Kasumi-1 (cell line): ENCODE measurements at places on chromosomes 13 and 19.

DNA sequence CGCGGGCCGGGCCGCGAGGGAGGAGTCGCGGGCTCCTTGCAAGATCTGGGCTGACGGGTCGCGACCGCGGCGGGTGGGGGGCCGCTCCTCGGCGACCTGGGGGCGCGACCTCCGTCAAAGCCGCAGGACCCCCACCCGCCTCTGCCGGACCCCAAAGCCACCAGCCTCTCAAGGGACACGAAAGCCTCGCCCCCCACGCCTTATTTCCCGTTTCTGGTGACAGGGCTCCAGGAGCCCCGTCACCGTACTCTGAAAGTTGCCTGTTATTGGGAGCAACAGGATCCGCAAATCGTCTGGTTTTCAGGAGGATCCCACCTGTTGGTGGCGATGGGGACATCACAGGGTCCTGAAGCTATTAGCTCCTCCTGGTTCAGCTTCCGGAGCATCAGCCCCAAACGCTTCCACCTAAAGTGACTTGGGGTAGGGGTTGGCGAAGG, 530 bp downstream of the MAU2 start:
- DNase-seq: no peak

DNA sequence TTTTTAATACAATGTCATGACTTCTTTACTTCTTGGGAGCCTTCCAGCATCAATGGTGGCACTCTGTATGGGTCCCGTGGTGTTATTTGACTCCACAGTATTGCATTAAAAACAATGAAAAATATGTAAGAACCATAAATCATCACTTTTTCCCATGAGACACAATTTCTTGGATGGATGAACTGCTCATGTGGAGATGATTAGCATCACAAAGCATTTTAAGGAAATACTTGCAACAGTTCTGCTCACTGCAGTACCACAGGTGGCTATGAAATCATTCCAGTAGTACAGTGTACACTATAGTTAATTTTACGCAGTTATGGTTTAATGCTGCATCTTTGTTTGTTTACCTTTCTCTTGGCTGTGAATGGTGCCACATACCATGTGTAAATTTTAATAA, 37.2 kb upstream of the C1QTNF9B start:
- no peak for DNase-seq

DNA sequence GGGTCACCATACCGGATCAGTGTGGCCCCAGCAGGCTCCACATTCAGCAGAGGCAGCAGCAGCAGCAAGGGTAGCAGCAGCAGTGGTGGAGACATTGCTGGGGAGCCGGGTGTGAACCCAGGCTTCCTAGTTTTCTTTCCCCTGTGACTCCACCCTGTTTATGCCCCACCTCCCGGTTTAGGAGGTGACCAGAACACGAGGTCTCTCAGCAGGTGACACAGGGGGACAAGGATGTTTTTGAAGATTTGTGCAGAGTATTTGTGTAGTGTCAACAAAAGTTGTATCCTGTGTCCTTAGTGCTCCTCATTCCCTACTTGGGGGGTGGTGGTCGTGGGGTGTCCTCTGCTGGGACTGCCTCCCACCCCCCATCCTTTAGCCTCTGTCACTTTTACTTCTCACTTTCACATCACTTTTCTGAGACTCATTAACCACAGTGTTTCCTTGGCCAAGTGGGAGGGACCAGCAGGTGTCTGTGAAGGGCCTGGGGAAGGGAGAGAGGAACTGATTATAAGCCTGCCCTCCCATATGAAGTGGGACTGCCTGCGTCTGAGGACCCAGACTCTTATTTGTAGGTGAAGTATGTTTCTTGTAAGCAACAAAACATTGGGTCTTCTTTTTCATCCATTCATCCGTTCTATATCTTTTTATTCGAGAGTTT, 15.6 kb upstream of the KCNC3 start:
- DNase-seq: no peak

DNA sequence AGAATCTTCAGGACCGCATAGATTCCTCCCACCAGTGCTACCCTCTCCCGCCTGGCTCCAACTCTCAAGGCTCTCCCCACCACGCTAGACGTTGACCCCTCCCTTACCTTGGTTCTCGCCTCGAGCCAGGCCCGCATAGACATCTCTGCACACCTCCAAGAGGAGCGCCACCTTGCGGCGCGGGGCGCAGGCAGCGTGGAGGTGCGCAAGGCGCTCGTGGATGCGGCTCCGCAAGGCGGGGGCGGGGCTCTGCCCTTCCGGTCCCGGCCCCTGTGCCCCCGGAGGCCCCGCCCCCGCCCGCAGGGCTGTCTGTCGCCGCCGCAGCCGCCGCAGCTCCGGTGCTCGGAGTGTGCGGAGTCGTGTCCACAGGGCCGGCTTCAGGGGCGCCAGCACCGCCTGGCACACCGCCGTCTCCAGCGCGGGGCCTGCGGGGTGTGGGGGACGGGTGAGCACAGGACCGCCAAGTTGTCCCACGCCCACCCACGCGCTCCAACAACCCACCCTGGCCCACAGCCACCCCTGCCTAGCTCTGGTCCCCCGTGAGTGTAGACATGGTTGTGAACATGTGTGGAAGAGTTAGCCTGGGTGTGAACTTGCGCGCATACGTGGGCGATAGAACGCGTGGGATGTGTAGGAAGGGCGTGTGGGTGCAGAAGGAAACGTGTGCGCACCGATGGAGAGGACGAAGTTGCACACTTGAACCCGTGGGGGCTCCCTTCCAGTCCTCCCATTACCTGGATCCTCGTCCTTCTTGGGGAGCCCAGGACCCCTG, 8.1 kb downstream of the RINL start:
- DNase-seq: peak; percentile 47

DNA sequence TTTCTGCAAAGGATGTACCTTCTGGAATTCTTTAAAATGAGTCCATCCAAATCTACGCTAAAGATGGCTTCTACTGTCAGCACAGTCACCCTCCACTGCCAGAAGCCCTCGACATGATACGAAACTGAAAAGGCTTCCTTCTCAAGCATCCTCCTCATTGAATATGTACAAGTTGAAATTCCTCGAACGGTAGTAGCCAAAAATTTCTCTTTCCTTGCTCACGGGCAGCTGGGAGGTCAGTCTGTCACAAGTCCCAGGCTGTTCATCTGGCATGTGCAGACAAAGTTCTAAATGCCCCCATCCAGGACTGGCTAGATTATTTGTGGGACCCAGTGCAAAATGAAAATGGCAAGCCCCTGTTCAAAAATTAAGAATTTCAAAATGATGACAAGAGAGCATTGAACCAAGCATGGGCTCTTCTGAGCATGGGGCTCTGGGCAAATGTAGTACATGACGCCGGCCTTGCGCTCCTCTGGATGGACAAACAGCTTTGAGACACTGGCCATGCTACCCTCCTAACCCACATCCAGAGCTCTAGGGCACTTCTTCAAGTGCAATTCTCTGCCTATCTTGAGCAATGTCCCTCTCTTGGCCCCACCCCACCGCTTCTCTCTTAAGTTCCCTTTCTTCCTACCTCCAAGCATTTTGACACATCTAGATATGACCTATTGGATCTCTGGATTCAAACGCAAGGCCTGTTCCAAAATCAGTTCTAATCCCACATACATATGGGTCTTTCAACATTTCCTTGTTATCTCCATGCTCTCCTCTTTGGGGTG, 78.9 kb upstream of the FLT1 start:
- DNase-seq: no peak

GRCh38 chr19:19049406-19049805, 14.4 kb upstream of the SLC25A42 start:
- DNase-seq: no peak

DNA sequence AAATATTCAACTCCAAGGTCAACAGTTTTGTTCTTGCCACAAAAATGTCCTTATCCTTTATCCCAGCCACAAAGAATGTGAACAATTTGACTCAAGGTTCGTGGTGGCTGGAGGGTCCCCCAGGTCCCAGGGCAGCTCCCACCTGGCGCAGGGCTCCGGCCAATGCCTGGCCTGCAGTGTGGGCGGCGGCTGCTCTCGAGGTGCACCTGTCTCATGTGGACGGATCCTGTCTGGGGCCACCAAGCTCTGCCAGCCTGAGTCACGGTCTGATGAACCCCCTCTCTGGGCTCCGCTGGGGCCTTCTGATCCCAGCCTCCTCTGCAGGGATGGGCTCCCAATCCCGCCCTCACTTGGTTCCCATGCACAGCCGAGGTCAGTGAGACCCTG, 49.4 kb downstream of the GAS6 start:
- DNase-seq: no peak

- DNase-seq: no peak
Observed at GRCh38 chr13:21833921-21834320, 163.0 kb downstream of the FGF9 start.
